ENCODE measurements at places on chromosomes 6 and 20. TPM values are rescaled to one million over a fixed set of nuclear protein-coding genes. Genes with fewer than 3 reads are reported as not detected.

DNA sequence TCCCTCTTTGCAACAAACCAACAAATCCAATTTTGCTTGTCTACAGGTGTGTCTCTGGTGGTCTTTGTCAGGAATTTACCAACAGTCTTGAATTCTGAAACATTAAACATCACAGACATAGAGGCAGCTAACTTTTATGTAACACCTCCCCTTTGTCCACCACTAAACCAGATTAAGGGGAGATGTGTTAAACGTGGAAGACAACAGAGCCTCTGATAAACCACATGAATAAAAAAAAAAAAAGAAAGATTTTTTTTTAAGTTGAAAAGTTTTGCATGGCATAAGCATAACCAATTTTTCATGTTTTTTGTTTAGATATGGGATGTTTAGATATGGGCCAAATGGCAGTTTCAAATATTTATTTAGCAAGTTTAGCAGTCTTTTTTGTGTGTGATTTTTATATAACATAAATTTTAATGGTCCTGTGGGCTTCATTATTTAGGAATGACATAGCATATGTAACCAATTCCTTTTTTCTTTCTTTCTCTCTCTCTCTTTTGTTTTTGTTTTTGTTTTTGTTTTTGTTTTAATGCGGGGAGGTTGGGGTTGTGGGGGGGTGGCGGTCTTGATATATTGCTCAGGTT lies 60.7 kb upstream of the BTN3A2 start:
- H3K4me3 ChIP-seq: peak overlapping the region; percentile 47
- no peaks in the 10 kb centered on the region for H3K27me3 ChIP-seq
- DNase-seq: no peak
- H3K36me3 ChIP-seq: no peaks in the 10 kb centered on the region
- H3K27ac ChIP-seq: peak overlapping the region; percentile 83

Gene FAM209B
- not detected for total RNA-seq

GRCh38 chr20:53244711-53245110 lies 272.6 kb downstream of the TSHZ2 start:
- no peak for DNase-seq
- no peak overlapping the region for H3K27ac ChIP-seq
- no peaks in the 10 kb centered on the region for H3K4me1 ChIP-seq
- peaks cover 86% of the 10 kb centered on the region for H3K27me3 ChIP-seq
- H3K4me3 ChIP-seq: no peak overlapping the region

GRCh38 chr6:119303164-119303887 lies 46.2 kb downstream of the MAN1A1 start:
- H3K4me3 ChIP-seq: no peak overlapping the region
- H3K4me1 ChIP-seq: peaks cover 7% of the 10 kb centered on the region
- H3K27me3 ChIP-seq: no peaks in the 10 kb centered on the region
- H3K36me3 ChIP-seq: no peaks in the 10 kb centered on the region
- no peak for DNase-seq
- no peak overlapping the region for H3K27ac ChIP-seq

Gene DEFB124
- total RNA-seq: not detected

DNA sequence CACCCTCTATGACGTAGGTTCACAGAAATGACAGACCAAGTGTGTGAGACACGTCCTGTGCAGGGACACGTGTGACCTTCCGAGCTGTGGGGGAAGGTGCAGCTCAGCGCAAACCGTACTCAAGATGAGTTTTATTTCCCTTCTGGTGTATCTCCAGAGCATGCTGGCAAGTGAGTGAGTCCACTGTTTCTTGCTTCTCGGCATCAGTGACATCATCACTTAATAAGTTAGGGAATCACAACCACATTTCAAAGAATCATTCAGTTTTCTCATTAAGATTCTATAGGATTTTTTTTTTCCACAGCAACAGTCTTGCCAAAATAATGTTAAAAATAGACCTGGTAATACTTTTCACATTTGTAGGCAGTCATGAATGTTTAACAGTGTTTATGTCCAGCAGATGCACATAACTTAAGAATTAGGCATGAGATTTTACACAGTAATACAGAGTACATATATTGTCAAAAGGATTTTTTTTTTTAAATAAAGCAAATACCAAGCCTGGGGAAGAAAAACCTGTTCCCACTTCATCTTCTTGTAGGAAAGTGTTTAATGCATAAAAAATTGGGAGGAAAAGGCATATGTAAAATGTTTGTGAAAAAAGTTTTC lies 417.8 kb downstream of the CDC5L start:
- peaks cover under 1% of the 10 kb centered on the region for H3K4me1 ChIP-seq
- DNase-seq: no peak
- H3K27me3 ChIP-seq: no peaks in the 10 kb centered on the region

DNA sequence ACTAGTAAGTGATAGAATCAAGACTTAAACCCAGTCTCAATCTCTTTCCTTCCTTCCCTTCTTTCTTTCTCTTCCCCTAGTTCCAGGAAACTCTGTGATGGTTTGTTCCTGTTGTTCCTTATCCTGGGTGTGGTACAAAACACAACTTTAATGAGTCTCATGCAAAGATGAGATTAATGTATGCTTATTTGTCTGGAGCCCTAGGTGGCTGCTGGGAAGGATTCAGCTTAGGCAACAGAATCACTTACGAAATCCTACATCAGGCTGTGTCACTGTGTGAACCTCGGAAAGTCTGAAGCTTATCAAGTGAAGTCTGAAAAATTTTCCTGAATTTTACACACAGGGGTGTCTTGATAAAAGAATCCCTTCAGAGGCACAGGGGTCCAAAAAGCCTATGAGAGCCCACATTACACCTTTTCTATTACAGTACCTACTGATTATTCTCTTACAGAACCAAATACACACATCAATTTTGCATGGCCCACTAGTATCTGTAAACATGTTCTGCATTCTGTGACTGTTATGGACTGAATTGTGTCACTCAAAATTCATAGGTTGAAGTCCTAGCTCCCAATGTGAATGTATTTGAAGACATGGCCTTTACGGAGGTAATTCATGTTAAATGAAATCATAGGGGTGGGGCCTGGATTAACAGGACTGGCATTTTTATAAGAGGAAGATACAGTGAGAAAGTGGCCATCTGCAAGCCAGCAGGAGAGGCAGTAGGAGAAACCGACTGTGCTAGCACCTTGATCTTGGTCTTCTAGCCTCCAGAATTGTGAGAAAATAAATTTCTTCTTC lies 144.7 kb downstream of the MYB start:
- H3K27ac ChIP-seq: no peak overlapping the region
- H3K4me3 ChIP-seq: no peak overlapping the region
- no peaks in the 10 kb centered on the region for H3K36me3 ChIP-seq
- H3K27me3 ChIP-seq: no peaks in the 10 kb centered on the region
- no peak for DNase-seq

GRCh38 chr20:49187330-49187850 lies 744 bp downstream of the STAU1 start:
- H3K36me3 ChIP-seq: peaks cover 39% of the 10 kb centered on the region
- H3K27me3 ChIP-seq: peaks cover 13% of the 10 kb centered on the region
- H3K4me1 ChIP-seq: peaks cover 36% of the 10 kb centered on the region
- peak overlapping the region; percentile 84 for H3K27ac ChIP-seq

All from Calu3 (cell line).